ENCODE measurements at places on chromosomes 5 and 9. TPM values are rescaled to one million over a fixed set of nuclear protein-coding genes. Genes with fewer than 3 reads are reported as not detected.

The LECT2 gene
- total RNA-seq = not detected

The GDA gene
- 0.52 TPM for total RNA-seq

The SVEP1 gene
- 46.4 TPM for total RNA-seq

The DNAI1 gene
- not detected for total RNA-seq

Measured in skeletal muscle tissue (tissue), 5 donors.